ENCODE measurements at places on chromosomes 11 and 22. TPM values are rescaled to one million over a fixed set of nuclear protein-coding genes. Genes with fewer than 3 reads are reported as not detected.
A peak's percentile ranks its signal among the peaks of the same experiment; 100 is the strongest.

Gene TREH
- total RNA-seq, result not detected

DNA sequence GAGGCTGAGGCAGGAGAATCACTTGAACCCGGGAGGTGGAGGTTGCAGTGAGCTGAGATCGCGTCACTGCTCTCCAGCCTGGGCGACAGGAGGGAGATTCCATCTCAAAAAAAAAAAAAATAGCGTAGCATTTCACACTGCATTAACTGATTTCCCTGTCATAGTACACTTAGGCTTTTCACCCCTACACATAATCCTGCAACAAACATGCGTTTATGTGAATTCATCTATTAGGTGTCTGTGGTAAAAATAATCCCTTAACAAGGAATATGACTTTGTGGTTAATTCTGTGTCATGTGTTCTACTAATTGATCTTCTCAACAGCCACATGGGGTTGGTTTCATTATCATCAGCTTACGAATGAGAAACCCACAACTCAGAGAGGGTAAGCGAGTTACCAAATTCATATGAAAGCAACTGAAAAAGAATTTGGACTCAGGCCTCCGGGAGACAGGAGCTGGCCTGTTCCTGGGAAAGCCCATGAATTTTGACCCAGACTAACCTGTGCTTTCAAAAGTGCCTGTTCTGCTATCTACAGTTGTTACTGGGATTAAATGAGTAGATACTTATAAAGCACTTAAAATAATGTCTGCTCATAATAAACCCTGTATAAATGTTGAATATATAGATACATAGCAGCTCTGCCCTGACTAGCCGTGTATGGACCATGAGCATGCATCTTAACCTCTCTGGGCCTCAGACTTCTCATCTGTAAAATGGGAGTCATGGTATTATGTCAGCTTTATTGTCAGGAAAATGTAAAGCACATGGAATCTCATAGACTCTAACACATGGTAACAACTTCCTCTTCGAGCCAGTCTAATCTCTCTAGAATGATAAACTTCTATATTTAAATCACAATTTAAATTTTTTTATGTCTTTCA lies 36.6 kb downstream of the KCNJ1 start:
- no peaks in the 10 kb centered on the region for H3K36me3 ChIP-seq
- peaks cover 8% of the 10 kb centered on the region for H3K27me3 ChIP-seq
- peak overlapping the region; percentile 98 for H3K27ac ChIP-seq
- H3K4me3 ChIP-seq, result peak overlapping the region; percentile 84

Gene OR6A2
- 0.07 TPM for total RNA-seq

GRCh38 chr11:19432370-19433061 lies 191.8 kb upstream of the E2F8 start:
- H3K4me3 ChIP-seq, result no peak overlapping the region
- no peak for DNase-seq
- no peak overlapping the region for H3K27ac ChIP-seq
- peaks cover 68% of the 10 kb centered on the region for H3K27me3 ChIP-seq
- H3K36me3 ChIP-seq, result peaks cover 2% of the 10 kb centered on the region

DNA sequence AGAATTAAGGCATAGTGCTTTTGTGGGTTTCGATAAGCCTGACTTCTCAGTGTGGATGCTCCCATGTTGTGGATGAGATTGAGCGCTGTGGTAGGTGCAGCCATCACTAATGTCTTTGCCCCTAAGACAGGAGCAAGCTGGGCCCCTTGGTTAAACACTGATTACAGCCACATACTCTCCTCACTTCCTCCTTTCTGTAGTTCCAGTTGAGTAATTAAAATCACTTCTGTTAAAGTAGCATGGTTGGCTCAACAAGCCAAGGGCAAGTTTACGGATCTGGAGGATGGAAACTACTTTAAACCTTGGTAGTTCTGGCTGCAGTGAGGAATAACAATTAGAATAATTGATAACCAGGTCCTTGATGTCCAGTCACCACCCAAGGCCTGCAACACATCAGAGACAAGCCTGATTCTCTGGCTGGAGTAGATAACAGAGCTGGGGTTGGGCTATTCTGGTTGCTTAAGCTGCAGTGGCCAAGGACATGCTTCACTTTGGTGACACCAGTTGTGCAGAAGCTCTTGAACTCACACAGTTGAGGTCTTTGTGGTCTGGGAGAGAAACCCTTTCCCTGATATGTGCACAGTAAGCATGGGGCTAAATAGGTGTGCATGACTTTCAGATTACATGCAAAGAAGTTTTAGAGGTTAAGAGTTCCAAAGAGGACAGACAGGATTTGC lies 81.3 kb downstream of the KIRREL3 start:
- no peak overlapping the region for H3K4me3 ChIP-seq
- H3K27ac ChIP-seq, result no peak overlapping the region
- peaks cover 21% of the 10 kb centered on the region for H3K4me1 ChIP-seq
- H3K27me3 ChIP-seq, result peaks cover 18% of the 10 kb centered on the region
- DNase-seq, result no peak

Gene CLCF1
- total RNA-seq, result 0.93 TPM

Gene TTC36
- 0.74 TPM for total RNA-seq

Gene TSPAN32
- total RNA-seq, result 10.2 TPM

Gene PNPLA2
- total RNA-seq, result 64.5 TPM

- H3K36me3 ChIP-seq, result no peaks in the 10 kb centered on the region
- H3K27ac ChIP-seq, result peak overlapping the region; percentile 87
- no peaks in the 10 kb centered on the region for H3K27me3 ChIP-seq
- H3K4me3 ChIP-seq, result peak overlapping the region; percentile 91
These were observed 3.5 kb downstream of the KLHDC7B start for GRCh38 chr22:50548921-50549790.

DNA sequence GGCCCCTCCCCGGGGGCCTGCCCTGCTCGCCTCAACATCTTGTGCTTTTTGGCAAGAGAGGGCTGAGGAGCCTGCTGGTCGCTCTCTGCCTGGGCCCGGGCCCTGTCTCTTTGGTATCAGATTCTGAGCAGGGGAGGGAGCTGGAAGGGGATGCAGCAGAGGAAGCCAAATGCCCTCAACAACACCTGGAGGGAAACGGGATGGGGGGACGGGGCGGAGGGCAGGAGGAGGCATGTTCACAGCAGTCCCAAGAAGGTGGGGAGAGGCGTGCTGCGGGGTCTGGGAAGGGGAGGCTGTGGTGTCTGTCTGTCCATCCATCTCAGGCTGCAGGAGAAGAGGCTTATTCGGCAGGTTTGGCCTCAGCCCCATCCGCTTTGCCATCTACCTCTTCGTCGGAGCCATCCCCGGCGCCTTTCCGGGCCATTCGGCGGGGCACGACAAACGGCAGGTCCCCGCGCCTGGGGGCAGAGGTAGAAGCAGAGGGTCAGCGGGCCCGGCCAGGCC lies 29.4 kb downstream of the APOL1 start:
- no peak overlapping the region for H3K27ac ChIP-seq
- H3K4me3 ChIP-seq, result no peak overlapping the region
- H3K27me3 ChIP-seq, result no peaks in the 10 kb centered on the region
- H3K4me1 ChIP-seq, result peaks cover 13% of the 10 kb centered on the region
- peaks cover 26% of the 10 kb centered on the region for H3K36me3 ChIP-seq

DNA sequence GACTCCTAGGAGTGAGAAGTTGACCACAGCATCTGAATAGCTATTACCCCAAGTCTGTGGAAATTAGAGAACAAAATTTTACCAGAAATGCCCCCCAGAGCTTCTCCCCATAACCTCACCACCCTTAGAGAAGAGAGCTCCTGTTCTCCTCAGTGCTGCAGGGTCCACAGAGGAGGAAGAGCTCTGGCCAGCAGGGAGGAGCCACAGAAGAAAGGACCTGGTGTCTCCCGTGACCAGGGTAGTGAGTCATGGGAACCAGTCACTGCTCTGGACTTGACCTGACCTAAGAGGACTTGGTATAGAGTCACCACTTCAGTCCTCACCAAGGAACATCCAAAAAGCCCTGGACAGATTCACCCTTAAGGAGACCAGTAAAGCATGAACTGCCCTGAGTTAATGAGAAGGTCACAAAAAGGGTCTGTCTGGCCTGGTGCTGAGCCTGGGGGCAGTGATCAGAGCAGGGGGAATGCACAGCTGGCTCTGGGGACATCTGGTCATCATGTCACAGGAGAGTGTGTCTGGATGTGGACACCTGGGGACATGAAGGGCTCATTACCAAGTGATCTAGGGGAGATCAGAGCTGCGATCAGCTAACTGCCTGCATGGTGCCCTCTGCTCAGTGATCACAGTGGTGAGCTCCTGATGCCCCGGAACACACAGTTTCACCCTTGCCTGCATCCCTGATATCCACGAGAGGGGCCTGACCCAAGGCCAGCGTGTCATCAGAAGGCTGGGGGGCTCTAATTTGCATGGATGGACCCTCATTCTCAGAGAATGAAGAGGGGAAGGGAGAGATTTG lies 103.3 kb upstream of the TOP3B start:
- no peak overlapping the region for H3K4me3 ChIP-seq
- H3K4me1 ChIP-seq, result no peaks in the 10 kb centered on the region
- DNase-seq, result no peak
- peaks cover 45% of the 10 kb centered on the region for H3K27me3 ChIP-seq
- H3K27ac ChIP-seq, result no peak overlapping the region
- H3K36me3 ChIP-seq, result no peaks in the 10 kb centered on the region

DNA sequence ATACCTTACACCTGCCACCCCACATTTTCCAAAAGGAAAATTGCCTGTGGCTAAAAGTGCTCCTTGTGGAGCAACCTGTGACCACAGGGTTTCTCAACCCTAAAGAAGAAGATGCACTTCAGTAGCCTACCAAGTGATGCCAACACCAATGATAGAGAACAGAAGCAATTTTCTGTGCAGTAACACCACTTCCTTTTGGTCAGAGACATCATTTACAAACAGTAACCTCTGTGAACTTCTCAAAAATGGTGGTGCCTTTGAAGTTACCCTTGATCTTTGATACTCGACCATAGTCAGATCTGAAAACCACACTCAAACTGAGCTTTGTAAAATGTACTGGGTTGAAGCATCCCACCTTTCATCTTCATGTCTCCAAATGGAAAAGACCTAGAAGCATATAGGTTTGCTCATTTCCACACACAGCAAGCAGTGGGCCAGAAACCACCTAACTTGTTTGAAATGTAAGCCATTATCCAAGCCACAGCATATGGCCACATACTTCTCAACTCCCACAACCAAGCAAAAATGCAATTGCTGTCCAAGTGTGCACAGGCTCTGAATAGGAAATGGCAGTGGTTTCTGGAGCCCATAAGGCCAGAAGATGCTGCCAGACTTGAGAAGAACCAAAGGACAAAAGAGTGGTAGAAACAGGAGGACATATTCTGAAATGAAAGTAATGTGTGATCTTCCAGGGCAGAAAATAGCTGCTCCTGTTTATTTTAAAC lies 24.3 kb downstream of the MPPED2 start:
- peak; percentile 9 for DNase-seq
- H3K36me3 ChIP-seq, result no peaks in the 10 kb centered on the region
- H3K27me3 ChIP-seq, result no peaks in the 10 kb centered on the region
- no peak overlapping the region for H3K27ac ChIP-seq

GRCh38 chr11:60310407-60310998 lies 16.6 kb upstream of the MS4A6E start:
- no peak overlapping the region for H3K27ac ChIP-seq
- no peak overlapping the region for H3K4me3 ChIP-seq
- no peak for DNase-seq
- H3K27me3 ChIP-seq, result peaks cover 39% of the 10 kb centered on the region

- DNase-seq, result no peak
- no peak overlapping the region for H3K4me3 ChIP-seq
- H3K27me3 ChIP-seq, result peaks cover 16% of the 10 kb centered on the region
- no peaks in the 10 kb centered on the region for H3K36me3 ChIP-seq
These were observed 10.2 kb downstream of the CLDN25 start for GRCh38 chr11:113789675-113790320.

GRCh38 chr11:64178203-64178602 lies 7.8 kb upstream of the STIP1 start:
- H3K27me3 ChIP-seq, result no peaks in the 10 kb centered on the region
- H3K4me3 ChIP-seq, result no peak overlapping the region
- peaks cover 5% of the 10 kb centered on the region for H3K36me3 ChIP-seq
- H3K4me1 ChIP-seq, result peaks cover 39% of the 10 kb centered on the region
- H3K27ac ChIP-seq, result no peak overlapping the region

GRCh38 chr11:98455500-98456307 lies 565.0 kb upstream of the CNTN5 start:
- no peak overlapping the region for H3K4me3 ChIP-seq
- no peaks in the 10 kb centered on the region for H3K4me1 ChIP-seq
- DNase-seq, result no peak
- H3K27me3 ChIP-seq, result no peaks in the 10 kb centered on the region

DNA sequence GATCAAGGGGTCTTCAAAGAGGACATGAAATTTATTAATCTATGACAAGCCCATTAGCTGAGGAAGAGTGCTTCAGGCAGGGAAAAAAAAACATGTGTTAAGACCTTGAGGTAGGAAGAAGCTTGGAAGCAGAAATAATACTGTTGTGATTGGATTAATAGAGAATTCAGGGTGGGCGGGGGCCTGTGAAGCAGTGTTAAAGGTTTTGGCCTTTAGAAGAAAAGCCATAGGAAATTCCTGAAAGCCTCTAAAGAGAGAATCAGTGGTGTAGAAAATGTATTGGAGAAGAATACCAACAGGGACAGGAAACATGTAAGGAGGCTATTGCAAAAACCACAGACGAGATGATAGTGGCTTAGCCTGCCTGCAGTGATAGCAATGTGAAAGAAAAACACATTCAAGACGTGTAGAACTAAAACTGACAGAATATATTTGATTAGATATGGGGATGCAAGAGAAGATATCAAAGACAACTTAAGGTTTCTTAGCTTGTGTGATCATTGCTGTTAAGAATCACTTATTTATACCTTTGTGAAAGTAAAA lies 404.4 kb upstream of the ANO3 start:
- no peak overlapping the region for H3K4me3 ChIP-seq
- no peak for DNase-seq
- no peaks in the 10 kb centered on the region for H3K4me1 ChIP-seq

DNA sequence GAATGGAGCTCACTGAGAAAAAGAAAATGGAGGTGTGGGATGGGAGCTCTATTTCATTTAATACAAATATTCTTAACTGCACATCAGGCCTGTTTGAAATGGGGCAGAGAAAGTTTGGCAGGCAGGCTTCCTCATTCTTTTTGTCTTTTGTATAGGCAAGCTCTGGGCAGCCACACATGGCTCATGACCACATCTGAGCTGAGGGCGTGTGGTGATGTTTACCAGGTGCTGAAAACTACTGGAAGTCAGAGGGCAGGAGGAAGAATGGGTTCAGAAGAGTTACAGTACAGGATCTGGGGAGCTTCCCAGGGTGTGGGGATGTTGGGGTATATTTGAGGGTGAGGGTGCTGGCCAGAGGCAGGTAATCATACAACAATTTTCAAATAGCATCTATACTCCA lies 66.3 kb upstream of the NAV2 start:
- no peaks in the 10 kb centered on the region for H3K4me1 ChIP-seq
- H3K27me3 ChIP-seq, result no peaks in the 10 kb centered on the region
- no peak overlapping the region for H3K27ac ChIP-seq
- no peak overlapping the region for H3K4me3 ChIP-seq
- DNase-seq, result no peak
- no peaks in the 10 kb centered on the region for H3K36me3 ChIP-seq

Gene P2RX6
- total RNA-seq, result 0.30 TPM
